ENCODE measurements at places on chromosomes 6 and 20.

DNA sequence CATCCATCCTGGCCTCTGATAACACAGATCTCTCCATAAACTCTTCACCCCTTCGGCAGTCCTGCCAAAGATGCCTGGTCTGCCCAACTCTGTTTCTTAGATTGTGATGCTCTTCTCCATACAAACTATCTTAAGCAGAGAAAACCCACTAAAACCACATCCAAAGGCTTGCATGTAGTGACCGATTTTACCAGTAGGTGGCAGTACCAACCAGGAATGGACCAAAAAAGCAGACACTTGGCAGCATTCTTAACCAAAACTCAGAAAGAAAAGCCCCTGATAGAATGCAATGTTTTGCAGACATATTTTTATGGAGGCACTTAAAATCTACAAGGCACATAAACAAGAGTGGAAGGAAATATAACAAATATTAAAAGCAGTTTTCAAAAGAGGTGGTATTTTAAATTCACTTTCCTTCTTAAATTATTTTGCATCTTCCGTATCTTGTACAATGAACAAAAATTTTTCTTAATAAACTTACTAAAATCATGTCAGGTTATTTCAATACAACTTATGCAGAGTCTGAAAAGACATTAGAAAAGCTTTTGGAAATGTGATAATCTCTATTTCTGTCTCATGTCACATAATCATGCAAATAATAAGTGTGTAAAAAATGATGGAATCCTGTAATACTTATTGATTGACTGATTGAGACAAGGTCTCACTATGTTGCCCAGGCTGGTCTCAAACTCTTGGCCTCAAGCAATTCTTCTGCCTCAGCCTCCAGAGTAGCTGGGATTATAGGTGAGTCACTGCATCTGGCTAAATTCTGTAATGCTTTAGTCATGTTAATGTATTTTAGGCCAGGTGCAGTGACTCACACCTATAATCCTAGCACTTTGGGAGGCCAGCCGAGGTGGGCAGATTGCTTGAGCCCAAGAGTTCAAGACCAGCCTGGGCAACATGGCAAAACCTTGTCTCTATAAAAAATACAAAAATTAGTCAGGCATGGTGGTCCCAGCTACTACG is 29.4 kb downstream of the LRP11 start:
- DNase-seq = no peak

GRCh38 chr6:137829641-137830083 is 37.4 kb upstream of the TNFAIP3 start:
- DNase-seq = no peak

DNA sequence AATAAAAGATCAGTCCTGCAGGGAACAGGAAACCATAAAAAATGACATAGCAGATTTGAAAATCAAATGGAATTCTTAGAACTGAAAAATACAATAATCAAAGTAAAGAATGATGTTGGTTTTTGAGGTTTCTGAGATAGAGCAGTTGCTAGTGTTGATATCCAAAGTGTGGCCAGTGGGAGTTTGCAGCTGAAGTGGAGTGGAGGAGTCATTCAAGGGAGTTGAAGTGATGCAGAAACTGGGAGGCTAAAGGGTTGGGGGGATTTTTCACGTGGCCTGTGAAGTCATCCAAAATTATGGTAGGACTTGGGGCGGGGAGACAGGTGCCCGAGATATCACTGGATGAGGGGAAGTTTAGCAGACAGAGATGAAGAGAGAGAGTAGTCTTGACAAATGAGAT is 123.6 kb downstream of the CDC5L start:
- no peak for DNase-seq

GRCh38 chr6:106847116-106847515 is 127.4 kb downstream of the CD24 start:
- DNase-seq = no peak

DNA sequence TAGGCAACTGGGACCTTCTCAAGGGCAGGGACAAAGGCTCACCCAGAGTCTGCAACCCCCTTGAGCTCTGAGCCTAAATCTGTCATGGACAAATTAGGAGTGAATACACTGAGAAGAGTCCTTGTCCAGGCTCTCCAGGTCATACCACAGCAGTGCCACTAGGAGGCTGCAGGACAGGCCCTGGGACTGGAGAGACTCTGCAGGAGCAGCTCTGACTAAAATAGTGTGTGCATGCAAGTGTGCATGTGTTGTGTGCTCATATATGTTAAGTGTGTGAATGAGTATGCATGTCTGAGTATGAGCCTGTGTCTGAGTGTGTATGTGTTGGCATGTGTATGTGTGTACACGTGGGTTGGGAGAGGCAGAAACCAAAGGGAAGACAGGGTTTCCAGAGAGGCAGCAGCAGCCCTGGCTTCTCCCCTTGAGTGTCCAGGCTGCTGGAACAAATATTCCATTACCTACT is 27.1 kb downstream of the MRPL14 start:
- DNase-seq = no peak

- no peak for DNase-seq
Observed at GRCh38 chr6:140601021-140601808, 1226.8 kb upstream of the CITED2 start.

GRCh38 chr6:158170656-158171081 is 2.5 kb downstream of the GTF2H5 start:
- no peak for DNase-seq
